ENCODE measurements at places on chromosomes 1 and 21. TPM values are rescaled to one million over a fixed set of nuclear protein-coding genes. Genes with fewer than 3 reads are reported as not detected.

DNA sequence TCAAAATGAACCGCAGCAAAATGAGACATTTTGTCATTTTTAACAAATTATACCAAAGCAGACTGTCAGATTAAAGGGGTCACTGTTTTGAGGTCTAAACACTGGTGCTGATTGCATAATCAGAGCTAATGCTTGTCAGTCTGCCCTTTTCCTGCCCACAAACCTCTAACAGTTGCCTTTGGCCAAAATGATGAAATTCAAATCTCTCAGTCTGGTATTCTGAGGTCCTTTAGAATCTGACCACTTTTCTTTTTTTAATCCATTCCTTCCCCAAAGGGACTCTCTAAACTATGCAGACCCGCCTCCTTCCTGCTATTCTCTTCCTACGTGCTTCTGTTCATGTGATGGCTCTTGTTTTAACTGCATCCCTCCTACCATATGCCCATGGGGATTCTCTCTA is 145.2 kb upstream of the SPATA6 start:
- H3K4me1 ChIP-seq, result no peaks in the 10 kb centered on the region
- DNase-seq, result no peak
- H3K27ac ChIP-seq, result no peak overlapping the region
- H3K27me3 ChIP-seq, result no peaks in the 10 kb centered on the region

DNA sequence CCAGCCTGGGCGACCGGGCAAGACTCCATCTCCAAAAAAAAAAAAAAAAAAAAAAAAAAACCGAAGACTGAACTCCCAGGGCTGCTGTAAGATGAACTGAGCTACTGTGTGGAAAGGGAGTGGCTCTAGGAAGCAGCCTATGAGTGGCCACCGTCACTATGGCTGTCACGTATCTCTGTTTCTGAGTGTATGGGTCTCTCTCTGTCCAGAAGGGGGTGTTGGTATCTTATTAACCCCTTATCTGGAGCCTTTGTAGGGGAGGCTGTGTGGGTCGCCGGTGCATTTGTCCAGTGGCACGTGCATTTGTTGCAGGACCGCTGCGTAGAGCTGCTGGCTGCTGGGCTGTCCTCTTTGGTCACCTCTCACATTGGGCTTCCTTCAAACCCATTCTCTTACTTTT is 326.6 kb downstream of the CAMTA1 start:
- no peak overlapping the region for H3K27ac ChIP-seq
- DNase-seq, result no peak
- peaks cover 16% of the 10 kb centered on the region for H3K27me3 ChIP-seq
- no peaks in the 10 kb centered on the region for H3K36me3 ChIP-seq
- no peak overlapping the region for H3K4me3 ChIP-seq

DNA sequence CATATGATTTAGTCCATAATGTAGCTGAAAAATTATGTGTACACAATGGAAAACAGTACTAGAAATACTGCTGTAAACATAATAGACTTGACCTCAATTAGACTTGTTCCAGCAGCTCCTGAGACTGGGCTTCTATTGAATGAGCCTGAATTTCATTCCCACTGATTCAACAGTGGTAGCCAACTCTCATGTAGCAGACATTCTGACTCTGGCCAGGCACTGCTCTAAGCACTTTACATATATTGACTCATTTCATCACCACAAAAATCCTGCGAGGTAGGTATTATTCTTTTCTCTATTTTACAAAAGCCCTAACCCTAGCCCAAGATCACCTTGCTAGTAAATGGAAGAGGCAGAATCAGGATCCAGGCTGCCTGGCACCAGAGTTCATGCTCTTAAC is 12.8 kb upstream of the CTSS start:
- peak; percentile 13 for DNase-seq
- no peaks in the 10 kb centered on the region for H3K36me3 ChIP-seq
- peaks cover 2% of the 10 kb centered on the region for H3K4me1 ChIP-seq
- no peak overlapping the region for H3K27ac ChIP-seq
- H3K4me3 ChIP-seq, result no peak overlapping the region

- no peak overlapping the region for H3K27ac ChIP-seq
- no peak for DNase-seq
- no peaks in the 10 kb centered on the region for H3K4me1 ChIP-seq
- H3K36me3 ChIP-seq, result no peaks in the 10 kb centered on the region
- H3K27me3 ChIP-seq, result no peaks in the 10 kb centered on the region
Measured at GRCh38 chr1:51719146-51719545, 102.3 kb downstream of the OSBPL9 start.

GRCh38 chr21:32966120-32966519 is 59.6 kb upstream of the OLIG2 start:
- H3K36me3 ChIP-seq, result no peaks in the 10 kb centered on the region
- peaks cover 8% of the 10 kb centered on the region for H3K27me3 ChIP-seq
- DNase-seq, result no peak
- no peaks in the 10 kb centered on the region for H3K4me1 ChIP-seq
- no peak overlapping the region for H3K27ac ChIP-seq

DNA sequence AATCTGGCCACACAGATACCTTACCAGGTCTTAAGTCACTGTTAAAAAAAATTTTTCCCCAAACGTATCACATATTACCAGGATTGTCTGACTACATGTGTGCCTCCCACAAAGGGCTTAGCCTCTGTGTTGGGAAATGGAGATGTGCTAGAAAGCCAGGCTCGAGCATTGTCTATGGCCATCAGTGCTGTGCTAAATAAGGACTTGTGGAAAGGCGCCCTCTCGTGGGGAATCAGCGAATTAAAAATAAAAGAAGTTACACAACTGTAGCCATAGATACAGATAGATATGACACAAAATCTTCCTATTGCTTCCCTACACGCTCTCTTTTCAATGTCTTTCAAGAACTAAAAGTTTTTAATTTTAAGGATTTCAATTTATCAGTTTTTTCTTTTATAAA is 47.5 kb upstream of the CRNN start:
- no peak overlapping the region for H3K27ac ChIP-seq
- H3K4me3 ChIP-seq, result no peak overlapping the region
- peak; percentile 38 for DNase-seq
- H3K27me3 ChIP-seq, result no peaks in the 10 kb centered on the region
- H3K36me3 ChIP-seq, result no peaks in the 10 kb centered on the region

- no peak for DNase-seq
- peaks cover 20% of the 10 kb centered on the region for H3K4me1 ChIP-seq
- no peak overlapping the region for H3K4me3 ChIP-seq
- H3K36me3 ChIP-seq, result no peaks in the 10 kb centered on the region
Measured at GRCh38 chr1:160114085-160114484, 1.5 kb upstream of the ATP1A2 start.

GRCh38 chr1:64856553-64856952 is 109.8 kb downstream of the JAK1 start:
- peaks cover 70% of the 10 kb centered on the region for H3K36me3 ChIP-seq
- H3K4me1 ChIP-seq, result no peaks in the 10 kb centered on the region
- peak; percentile 15 for DNase-seq

NBPF3 gene
- total RNA-seq, result 18.8 TPM

AJAP1 gene
- total RNA-seq, result under 0.01 TPM

GPR161 gene
- 11.1 TPM for total RNA-seq

ELF3 gene
- total RNA-seq, result not detected

All from IMR-90 (cell line).